ENCODE measurements at places on chromosomes 16 and 17.

- peak; percentile 81 for DNase-seq
Measured at GRCh38 chr17:12789481-12790248, at the start of gene ARHGAP44. TSS of gene ARHGAP44 (plus strand) at chr17:12789498. CDS start at chr17:12789839, 341 bp downstream.

DNA sequence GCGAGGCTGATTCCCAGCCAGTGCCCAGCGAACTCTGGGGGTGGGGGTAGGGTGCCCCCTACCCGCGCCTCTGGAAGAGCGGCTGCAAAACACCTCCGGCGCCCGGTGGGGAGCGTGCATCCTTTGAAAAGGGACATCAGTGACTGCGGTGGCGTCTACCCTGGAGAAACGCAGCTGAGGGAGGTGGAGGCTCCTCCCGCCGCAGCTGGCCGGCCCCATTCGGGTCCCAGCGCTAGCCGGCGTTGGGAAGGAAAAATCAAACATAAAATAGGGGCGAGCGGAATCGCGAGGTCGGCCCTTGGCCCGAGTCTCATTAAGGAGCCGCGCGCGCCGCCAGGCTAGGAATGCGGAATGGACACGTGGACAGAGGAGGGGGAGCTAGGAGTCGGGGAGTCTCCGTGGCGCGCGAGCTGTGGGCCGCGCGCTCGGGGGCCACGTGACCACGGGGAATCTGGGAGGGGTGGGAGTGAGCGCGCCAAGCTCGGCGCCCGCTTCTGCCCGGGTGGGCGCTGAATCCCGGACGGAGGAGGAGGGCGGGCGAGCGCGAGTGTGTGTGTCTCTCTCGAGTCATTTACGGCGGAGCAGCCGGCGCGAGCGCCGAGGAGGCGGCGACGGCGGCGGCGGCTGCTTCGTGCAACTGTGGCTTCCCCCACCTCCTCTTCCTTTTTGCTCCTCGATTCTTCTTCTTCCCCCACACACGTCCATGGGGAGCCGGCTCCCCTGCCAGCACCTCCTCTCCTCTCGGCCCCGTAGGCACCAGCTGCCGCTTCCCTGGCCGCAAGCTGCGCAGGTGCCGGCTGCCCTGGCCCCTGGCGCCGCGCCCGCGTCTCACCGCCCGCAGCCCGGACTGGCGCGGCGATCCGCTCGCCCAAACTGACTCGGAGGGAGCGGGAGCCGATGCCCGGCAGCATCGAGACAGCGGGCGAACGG, at the start of gene TMEM132E:
TMEM132E (plus strand) TSS at position 566 of the 930 bp plus-strand sequence. CDS start 1,495 bp downstream, outside the sequence.
- peak; percentile 80 for DNase-seq

DNA sequence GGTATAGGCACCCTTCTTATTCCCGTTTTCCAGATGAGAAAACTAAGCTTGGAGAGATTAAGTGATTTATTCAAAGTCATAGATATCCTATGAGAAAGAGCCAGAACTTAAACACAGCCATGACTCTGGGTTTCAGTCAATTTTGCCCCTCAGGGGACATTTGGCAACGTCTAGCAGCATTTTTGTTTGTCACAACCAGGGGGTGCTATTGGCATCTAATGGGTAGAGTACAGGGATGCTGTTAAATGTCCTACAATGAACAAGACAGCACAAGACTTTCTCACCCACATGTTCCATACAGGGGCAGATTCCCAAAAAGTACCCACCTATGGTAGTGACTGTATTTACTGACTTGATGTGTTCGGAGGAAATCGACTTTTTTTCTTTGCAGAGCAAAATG, 4.8 kb upstream of the SHISA9 start:
- DNase-seq = peak; percentile 61

DNA sequence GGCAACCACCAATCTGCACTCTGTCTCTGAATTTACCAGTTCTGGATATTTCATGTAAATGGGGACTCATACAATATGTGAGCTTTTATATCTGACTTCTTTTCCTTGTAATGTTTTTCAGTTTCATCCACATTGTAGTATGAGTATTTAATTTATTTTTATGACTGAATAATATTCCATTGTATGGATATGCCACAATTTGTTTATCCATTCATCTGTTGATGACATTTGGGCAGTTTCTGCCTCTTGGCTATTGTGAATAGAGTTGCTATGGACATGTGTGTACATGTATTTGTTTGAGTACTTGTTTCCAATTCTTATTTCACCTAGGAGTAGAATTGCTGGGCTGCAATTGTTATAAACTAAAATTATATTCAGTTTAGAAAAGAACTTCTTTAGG, 126.9 kb downstream of the MRTFB start:
- no peak for DNase-seq

- DNase-seq = no peak
Measured at GRCh38 chr16:24538756-24539294, 541 bp upstream of the RBBP6 start.

DNA sequence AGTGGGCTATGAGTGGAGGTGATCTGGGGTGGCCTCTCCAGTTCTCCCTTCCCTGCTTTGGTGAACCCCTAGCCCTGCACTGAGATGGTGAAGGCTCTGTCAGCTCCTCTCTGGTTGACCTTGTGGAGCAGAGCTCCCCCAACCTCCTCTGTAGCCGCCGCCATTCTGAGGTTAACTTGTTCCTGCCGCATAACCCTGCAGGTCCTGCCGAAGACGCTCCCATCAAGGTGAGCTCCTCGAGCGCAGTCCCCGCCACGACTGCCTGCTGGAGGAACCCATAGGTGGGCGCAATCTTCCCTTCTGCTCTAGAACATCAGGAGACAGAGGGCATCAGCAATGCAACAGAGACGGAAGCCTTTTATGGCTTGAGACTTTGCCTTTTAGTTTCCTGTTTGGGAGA, 15.2 kb upstream of the SLC47A2 start:
- no peak for DNase-seq

- no peak for DNase-seq
Measured at GRCh38 chr17:65987988-65988387, 203.9 kb downstream of the CEP112 start.

DNA sequence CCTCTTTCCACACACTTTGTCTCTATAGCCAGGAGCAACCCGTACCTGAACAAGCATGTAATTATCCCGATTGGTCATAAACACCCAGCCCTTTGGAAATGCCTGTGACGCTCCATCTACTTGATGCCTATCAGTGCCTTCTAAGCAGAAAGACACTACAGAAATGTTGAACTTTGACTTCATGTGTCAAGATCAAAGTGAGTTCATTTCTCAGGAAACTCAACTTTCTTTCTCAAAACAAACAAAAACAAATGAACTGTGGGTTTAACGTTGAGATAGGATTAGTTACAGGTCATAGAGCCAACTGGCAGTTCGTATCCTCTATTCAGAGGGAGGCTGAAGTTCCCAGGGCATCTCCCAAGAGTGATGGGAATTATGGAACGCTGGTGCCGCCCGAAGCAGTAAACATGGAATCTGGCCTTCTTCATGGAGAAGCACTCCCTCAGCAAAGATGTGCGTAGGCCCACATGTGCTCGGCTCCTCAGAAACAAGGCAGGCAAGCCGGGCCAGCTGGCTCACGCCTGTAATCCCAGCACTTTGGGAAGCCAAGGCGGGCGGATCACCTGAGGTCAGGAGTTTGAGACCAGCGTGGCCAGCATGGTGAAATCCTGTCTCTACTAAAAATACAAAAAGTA, 9.5 kb downstream of the SLC6A4 start:
- peak; percentile 89 for DNase-seq

DNA sequence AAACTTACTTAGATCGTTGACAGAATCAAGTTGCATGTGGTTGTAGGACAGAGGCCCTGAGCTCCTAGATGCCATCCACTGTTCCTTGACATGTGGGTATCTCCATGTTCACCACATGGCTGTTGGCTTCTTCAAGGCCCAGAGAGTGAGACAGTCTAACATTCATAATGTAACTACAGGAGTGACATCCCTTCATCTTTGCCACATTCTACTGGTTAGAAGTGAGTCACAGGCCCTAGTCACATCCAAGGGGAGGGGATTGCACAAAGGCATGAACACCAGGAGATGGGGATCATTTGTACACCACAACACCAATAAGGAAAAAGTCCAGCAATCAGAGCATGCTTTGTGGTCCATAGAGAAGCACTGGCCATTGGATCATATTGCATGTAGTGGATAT, 56.6 kb downstream of the WSCD1 start:
- DNase-seq = peak; percentile 32

Measured in islet precursor cell (in vitro differentiated cells).